ENCODE measurements at places on chromosomes 11 and 22. TPM values are rescaled to one million over a fixed set of nuclear protein-coding genes. Genes with fewer than 3 reads are reported as not detected.

Gene OR52I2
- total RNA-seq: not detected

Gene SLC17A6
- not detected for total RNA-seq

Gene OR8G1
- not detected for total RNA-seq

Gene C22orf42
- total RNA-seq: not detected

Gene KRTAP5-11
- not detected for total RNA-seq

Gene POU2AF1
- not detected for total RNA-seq

Gene SMIM35
- not detected for total RNA-seq

Gene OR8B12
- total RNA-seq: not detected

Gene GAS2L1
- total RNA-seq: 47.1 TPM

Gene CD3G
- not detected for total RNA-seq

GRCh38 chr11:74966651-74967050 lies 17.6 kb downstream of the SPCS2 start:
- DNase-seq: no peak

GRCh38 chr22:41106122-41106968 lies 14.0 kb downstream of the EP300 start:
- DNase-seq: peak; percentile 12

DNA sequence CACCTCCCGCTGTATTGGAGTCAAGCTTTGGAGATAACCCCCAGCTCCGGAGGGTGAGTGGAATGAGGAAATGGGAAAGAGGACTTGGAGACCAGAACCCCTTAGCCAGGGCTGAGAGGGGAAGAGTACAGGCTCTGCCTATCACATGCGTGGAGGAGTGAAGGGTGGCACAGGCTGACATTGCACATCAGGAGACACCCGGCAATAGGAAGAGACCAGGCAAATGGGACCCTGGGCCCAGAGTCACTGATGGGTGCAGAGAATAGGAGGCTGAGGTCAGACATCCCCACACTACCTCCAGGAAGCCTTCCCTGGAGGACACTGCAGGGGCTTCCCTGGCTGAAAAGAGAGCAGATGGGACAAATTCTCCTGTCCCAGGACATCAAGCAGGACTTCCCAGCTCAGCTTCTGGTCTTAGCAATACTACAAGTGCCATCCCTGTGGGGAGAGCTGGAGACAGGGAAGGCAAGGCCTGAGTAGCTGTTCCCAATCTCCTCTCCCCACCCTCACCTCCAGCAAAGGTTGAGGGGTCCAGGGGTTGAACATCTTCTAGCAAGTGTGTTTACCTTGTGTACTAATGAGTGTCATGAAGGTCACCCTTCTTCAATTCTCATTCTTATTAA lies 160.7 kb downstream of the BUD13 start:
- DNase-seq: no peak

- DNase-seq: no peak
These were observed 23.2 kb downstream of the RTN4RL2 start for GRCh38 chr11:57483562-57483918.

DNA sequence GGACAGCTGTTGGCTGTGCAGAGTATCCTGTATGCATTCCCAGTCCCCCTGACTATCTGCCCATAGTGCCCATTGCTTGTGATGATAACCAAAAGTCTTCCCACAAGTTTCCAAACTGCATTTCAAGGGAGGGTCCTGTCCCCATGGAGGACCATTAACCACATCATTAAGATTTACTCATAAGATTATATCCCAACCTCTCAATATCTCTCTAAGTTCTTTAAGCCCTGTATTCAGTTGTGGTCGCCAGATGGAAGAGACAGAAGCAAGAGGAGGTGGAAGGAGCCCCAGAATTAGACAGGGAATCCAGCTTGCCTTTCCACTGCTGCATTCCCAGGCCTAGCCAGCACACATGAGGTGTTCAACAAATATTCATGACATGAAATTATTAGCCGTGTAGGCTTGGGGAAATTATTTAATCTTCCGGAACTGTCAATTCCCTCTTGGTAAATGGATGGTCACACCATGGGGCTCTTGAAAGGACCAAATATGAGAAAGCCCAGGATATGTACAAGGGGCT lies 42.6 kb upstream of the TIMP3 start:
- peak; percentile 22 for DNase-seq

DNA sequence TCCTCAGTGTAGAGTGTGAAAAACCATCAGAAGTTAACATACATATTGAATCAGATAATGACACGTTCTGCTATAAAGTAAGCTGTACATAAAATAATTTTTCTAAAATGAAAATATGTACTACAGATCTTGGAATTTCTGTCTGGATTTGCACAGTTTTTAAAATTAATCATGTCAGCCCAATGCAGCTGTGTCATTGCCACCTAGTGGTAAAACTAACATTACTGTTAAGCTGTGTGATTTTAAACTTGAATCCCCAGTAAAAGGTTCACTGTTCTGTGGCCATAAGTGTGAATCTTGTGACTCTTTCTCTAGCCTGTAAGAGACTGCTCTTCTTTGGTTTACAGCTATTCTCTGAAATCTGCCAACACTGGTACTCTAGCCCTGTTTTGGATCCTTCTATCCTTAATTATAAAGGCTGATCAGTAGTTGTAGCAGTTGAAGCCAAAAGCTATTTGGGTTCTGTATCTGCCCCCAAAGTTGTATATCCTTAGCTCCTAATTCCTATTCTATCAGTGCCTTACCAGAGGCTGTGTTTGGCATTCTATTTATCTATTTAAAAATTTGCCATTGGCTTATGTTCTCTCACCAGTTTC lies 4.0 kb downstream of the JRKL start:
- peak; percentile 44 for DNase-seq

- no peak for DNase-seq
These were observed 617.1 kb downstream of the BRD1 start for GRCh38 chr22:49210606-49211005.

GRCh38 chr11:3781423-3781822 lies 15.9 kb downstream of the NUP98 start:
- peak; percentile 36 for DNase-seq

DNA sequence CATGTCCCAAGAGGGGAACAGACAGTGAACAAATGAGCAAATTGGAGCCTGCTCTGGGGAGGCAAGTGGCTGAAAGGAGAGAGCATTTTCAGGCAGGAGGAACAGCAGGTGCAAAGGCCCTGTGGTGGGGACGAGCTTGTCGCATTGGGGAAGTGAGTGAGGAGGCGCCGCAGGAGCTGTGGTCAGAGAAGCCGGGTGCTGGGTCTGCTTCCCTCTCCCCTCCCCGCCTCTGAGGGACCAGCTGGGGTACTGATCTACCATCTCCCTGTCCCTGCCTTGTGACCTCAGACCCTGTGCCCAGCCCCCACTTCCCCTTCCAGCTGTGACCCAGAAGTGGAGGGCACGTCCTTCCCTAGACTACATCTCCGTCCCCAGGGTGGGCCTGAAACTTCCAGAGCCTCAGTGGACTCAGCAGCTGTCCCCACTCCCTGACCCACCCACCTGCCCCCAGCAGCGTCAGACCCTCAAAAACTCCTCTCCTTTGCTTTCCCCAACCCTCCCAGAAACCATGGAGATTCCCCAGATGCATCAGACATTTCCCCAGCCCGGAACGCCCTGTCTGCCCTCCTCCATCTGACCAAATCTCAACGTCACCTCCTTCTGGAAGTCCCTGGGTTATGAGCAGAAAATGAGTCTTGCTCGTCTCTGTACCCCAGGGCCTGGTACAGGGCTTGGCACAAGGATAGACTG lies 19.7 kb upstream of the PDGFB start:
- DNase-seq: no peak

DNA sequence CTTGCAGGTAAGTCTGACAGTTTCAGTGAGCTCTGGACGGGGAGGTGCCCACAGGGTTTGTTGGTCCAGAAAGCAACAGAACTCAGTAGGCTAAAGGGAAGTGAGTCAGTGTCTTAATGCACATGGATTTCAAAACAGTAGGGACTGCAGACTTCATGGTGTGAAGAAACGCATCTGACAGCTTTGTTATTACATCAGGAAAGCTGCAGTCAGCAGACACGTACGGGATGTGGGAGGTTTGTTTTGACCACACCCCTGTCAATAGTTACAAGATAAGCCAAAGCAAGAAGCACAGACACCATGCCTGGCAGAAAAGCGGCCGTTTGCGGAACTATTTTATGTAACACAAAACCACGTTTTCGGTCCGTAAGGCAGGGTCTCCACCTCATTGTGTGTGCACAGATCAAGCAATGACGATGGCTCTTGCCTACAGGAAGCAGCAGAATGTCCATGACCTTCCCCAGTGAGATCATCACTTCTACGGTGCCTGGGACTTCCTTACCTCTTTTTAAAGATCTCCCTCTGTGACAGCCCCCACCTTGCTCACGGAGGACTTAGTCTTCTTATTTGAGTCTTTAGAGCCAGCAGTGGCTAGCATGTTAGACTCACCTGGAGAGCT lies 58.2 kb upstream of the FTH1 start:
- peak; percentile 88 for DNase-seq

- DNase-seq: peak; percentile 85
These were observed 424.4 kb upstream of the CCDC179 start for GRCh38 chr11:23284631-23285030.

GRCh38 chr22:41818011-41818410 lies 14.9 kb upstream of the SREBF2 start:
- DNase-seq: no peak

- DNase-seq: no peak
These were observed 232.2 kb downstream of the INSC start for GRCh38 chr11:15346907-15347306.

DNA sequence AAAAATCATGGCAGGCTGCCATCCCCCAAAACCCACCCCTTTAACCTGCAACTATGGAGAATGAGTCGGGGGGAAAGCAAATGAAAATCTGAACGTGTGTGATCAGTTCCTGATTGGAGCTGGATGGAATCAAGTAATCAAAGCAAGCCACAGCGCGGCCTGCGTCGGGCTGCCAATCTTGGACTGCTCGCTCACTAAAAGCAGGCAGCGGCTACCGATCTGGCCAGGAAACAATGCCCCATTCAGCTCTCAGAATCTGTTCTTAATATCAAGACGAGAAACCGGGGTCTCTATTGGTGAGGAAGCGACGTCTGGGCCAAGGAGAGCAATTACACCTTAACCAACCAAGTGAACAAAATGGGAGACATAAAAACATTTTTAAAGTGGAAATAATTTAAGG lies 472.2 kb downstream of the SOX6 start:
- DNase-seq: no peak

GRCh38 chr11:102111011-102111786 lies 952 bp downstream of the YAP1 start:
- DNase-seq: peak; percentile 80

DNA sequence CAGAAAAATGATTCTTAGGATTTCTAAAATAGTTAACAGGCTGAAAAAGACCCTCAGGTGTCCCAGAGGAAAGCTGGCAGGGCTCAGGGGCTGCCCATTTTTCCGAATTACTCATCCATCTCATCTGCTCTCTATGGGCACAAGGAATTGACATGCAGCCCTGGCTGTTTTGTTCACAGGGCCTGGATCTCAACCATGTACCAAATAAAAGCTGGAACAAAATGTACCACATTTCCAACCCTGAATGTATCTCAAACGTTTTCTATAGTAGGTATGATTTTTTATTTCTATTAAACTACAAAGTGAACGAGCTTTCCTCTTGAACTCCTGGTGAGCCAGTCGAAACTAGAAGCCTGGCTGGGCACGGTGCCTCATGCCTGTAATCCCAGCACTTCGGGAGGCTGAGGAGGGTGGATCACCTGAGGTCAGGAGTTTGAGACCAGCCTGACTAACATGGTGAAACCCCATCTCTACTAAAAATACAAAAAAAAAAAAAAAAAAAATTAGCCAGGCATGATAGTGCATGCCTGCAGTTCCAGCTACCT lies 43.8 kb upstream of the RASD2 start:
- no peak for DNase-seq

Measured in LHCN-M2 (cell line).